ENCODE measurements at places on chromosomes 2 and 18.

DNA sequence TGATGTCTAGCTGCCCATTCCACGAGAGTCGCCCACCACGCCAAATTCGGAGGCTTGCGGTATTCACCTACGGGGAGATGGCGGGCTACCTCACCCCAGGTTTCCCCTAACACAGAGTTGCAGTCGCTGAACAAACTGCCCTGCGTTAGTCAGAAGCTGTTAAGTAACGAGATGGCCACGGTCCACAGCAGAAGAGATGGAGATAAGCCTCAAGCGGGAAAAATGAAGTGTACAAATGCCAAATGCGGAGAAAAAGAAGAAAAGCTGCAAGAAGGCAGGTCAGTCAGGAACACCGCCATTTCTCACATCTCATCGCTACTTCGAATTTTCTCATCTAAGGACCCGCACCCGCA lies 425 bp downstream of the ASB3 start:
- DNase-seq = peak; percentile 4

DNA sequence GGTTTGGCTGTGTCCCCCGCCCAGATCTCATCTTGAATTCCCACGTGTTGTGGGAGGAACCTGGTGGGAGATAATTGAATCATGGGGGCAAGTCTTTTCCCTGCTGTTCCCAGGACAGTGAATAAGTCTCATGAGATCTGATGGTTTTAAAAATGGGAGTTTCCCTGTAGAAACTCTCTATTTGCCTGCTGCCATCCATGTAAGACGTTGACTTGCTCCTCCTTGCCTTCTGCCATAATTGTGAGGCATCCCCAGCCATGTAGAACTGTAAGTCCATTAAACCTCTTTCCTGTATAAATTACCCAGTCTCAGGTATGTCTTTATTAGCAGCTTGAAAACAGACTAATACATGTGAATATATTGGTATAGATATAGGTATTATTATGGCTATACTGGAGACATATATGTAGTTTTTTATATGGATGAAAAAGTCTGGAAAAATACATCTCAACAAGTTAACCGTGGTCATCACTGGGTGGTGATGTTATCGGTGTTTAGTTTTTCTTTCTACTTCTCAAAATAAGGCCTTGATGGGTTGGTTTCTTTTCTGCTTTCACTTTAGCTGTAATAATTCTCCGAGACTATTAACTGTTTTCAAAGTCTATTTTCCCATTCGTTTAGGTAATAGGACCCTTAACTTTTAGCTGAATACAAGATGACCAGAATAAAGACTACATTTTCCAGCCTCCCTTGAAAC lies 39.1 kb upstream of the NCOA1 start:
- DNase-seq = no peak

GRCh38 chr18:41323044-41323443 lies 632.0 kb upstream of the PIK3C3 start:
- DNase-seq = no peak

DNA sequence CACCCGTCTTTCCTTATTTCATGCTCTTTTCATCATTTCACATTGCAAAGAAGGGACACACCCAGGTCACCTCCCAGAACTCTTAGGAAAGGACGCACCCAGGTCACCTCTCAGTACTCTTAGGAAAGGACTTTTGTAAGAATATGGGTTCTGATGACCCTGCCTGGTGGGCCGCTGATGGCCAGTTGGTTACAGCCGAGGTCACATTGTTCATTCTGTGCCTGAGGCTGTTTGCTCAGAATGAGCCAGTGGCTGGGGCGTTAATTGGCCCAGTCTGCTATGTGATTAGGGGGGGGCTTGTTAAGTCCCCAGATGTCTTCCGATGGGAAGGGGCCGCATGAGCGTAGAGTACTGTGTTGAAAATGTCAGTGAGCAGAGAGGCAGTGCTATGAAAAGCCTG lies 9.4 kb downstream of the MLPH start:
- no peak for DNase-seq

DNA sequence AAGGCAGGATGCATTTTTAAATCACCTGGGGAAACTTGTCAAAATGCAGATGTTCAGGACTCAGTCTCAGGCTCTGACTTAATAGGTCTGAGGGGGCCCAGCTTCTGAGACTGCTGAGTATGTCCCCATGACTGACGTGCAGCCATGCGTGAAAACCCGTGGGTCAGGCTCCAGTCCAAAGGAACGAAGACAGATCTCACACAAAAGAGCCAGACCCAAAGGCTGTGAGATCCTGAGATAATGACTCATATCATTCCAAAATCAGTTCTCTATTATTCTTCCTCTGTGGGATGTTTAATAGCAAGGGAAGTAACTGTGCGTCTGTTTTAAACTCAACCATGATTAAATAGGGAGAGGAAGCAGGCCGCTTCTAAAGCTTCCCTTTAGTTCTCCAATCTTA lies 107.4 kb upstream of the ACAA2 start:
- no peak for DNase-seq

DNA sequence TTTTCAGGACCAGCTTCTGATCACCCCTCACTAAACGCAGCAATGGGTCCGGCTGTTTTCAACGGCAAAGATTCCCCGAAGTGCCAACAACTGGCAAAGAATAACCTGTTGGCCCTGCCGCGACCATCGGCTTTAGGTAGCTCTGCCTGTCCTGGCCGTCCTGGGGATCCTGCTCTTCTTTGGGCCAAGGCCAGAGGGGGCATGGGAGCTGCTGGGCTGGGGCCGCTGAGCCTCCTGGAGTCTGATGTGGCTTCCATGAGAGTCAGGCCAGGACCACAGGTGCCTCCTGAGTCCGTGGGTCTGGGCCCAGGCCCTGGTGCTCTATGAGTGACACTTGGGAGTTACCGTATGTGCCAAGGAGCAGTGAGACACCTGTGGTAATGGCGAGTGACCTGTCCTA lies 46.9 kb downstream of the GREB1 start:
- DNase-seq = no peak

- no peak for DNase-seq
Observed at GRCh38 chr2:111053266-111053665, 67.4 kb upstream of the BCL2L11 start.

GRCh38 chr18:26685438-26686157 lies 137.2 kb upstream of the KCTD1 start:
- DNase-seq = no peak

GRCh38 chr2:1055014-1055595 lies 104.5 kb downstream of the SNTG2 start:
- DNase-seq = no peak

GRCh38 chr18:23924813-23925212 lies 89.7 kb upstream of the TTC39C start:
- no peak for DNase-seq

- DNase-seq = no peak
Observed at GRCh38 chr2:138503652-138504051, 2.1 kb downstream of the SPOPL start.

DNA sequence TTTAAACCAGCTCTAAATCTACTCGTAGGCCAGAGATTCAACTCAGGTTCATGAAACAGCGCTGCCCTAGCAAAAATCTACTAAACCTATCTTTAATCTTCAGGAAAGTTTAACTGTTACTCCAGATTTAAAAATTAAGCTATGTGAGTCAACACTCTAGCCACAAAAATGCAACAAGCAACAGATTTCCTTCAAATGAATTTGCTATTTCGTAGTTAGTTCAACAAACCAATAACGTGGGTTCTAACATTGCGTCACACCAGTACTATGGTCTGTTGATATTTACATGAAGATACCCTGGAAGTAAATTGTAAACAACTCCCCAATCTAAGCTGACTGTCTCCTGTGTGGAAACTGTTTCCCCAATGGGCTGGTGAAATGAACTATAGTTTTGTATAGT lies 71.2 kb downstream of the FIGN start:
- DNase-seq = no peak

DNA sequence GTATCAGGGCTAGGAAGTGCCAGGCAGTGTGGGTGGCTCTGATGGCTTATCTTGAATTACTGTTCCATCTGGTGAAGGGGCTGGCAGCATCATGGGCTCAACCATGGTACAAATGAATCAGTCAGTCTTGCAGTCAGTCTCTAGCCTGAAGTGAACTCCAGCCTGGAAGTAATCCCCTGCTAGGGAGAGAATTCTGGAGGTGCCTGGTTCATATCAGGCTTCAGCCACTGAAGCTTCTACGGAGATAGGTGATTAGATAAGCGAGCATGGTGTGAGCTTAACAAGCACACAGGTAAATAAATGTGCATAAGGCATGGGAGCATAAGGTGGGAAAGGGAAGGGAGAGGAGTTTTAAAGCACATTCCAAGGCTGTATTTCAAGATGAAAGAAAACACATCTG lies 541.7 kb downstream of the MBD2 start:
- no peak for DNase-seq

DNA sequence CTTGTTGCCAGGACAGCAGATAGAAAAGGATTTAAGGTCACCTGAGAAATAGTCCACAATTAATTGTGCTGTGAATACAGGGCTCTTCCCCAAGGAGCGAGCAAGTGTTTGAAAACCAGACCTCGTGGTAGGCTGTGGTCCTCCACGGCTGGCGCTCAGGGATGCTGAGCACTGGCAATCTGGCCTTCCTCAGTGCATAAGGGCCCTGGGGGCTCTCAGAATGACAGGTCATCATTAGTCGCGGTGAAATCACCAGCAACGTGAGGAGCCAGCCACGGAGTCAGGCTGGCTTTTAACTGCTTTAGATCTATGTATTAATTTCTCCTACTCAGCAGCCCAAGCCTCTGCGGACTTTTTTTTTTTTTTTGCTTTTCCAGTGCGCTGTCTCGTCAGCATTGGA lies 148.5 kb downstream of the FHOD3 start:
- no peak for DNase-seq

GRCh38 chr2:27202854-27203253 lies 9.0 kb upstream of the ATRAID start:
- no peak for DNase-seq

DNA sequence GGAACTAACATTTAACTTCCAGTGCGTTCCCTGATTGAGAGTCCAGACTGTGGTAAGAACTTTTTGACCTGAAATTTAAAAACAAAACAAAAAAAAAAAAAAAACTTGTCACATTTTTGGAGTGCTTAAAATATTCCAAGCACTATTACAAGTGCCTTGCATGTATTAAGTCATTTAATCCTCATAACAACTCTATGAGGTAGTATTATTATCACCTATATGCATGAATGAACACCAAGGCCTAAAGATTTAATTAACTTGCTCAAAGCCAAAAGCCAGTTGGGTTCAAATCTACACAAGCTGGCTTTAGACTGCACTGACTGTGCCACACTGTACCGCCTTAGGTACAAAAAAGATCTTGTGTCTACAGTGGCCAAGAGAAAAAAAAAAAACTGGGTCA lies 35.2 kb downstream of the METTL4 start:
- DNase-seq = no peak

DNA sequence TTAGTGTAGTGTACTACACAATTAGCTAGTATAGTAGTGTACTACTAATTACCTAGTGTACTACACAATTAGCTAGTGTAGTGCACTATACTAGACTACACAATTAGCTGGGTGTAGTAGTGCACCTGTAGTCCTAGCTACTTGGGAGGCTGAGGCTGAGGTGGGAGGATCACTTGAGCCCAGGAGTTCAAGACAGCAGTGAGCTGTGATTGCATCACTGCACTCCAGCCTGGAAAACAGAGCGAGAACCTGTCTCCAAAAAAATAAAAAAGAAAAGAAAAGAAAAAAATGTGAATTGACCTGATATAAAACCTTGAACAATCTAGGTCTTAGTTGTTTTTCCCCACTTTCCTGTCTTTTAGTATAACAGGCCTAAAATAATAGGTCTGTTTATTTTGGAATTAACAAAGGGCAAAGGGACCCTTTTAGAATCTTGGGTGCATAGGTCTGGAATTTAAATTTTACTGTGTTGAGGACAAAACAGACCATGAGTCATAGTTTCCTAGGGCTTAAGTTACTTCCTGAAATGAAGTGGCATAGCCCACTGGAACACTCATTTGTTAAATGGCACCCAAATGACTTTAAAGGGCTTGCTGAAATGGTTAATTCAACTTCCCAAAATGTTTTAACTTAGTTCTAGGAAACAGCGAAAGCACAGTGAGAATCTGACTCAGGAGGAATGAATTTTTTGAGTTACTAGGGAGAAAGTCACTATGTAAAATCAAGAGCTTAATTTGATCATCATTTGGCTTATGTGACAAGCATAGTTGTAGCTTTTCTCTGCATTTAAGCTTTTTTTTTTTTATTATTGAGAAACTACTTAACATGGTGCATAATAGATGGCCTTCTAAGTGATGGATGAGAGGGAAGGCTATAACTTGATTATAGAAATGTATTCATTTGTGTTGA lies 50.7 kb upstream of the ARL5A start:
- no peak for DNase-seq

- DNase-seq = no peak
Observed at GRCh38 chr2:236974752-236975151, 110.9 kb upstream of the COPS8 start.

GRCh38 chr2:127498386-127498785 lies 27.9 kb downstream of the IWS1 start:
- DNase-seq = no peak

GRCh38 chr2:133607679-133608078 lies 39.4 kb upstream of the NCKAP5 start:
- no peak for DNase-seq

GRCh38 chr2:72427022-72427861 lies 279.6 kb upstream of the CYP26B1 start:
- DNase-seq = no peak

DNA sequence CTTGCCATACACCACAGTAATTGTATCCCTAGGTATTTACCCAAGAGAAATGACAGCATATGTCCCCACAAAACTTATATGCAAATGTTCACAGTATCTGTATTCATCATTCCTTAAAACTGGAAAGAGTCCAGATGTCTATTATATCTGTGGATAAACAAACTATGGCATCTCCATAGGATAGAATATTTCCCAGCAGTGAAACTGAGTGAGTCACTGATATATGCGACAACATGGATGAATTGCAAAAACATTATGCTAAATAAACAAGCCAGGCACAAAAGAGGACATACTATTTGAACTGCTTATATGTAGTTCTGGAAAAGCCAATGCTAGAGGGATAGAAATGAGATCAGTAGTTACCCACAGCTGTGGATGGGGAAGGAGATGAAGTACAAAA lies 359.4 kb upstream of the DSEL start:
- DNase-seq = no peak

GRCh38 chr2:43701111-43701510 lies 24.9 kb upstream of the C1GALT1C1L start:
- no peak for DNase-seq

- DNase-seq = no peak
Observed at GRCh38 chr2:33511141-33511540, 34.7 kb downstream of the RASGRP3 start.
